ENCODE measurements at places on chromosomes 2 and 18.

DNA sequence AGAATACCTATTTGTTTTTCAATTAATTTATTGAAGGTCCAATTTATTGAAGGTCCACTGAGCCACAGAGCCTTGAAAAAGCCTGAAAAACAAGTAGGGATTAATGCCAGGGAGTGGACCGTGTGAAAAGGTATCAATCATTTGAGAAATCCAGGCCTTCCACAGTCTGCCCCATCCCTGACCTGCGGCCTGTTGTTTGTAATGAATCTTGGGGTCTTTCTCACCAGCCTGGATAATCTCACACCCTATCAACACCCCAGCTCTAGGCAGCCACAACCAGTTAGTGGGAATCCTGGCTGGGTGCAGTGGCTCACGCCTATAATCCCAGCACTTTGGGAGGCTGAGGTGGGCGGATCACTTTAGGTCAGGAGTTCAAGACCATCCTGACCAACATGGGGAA, 47.8 kb downstream of the TNFRSF11A start:
- DNase-seq: no peak

GRCh38 chr18:79940126-79940813, 11.2 kb downstream of the SLC66A2 start:
- DNase-seq: no peak

DNA sequence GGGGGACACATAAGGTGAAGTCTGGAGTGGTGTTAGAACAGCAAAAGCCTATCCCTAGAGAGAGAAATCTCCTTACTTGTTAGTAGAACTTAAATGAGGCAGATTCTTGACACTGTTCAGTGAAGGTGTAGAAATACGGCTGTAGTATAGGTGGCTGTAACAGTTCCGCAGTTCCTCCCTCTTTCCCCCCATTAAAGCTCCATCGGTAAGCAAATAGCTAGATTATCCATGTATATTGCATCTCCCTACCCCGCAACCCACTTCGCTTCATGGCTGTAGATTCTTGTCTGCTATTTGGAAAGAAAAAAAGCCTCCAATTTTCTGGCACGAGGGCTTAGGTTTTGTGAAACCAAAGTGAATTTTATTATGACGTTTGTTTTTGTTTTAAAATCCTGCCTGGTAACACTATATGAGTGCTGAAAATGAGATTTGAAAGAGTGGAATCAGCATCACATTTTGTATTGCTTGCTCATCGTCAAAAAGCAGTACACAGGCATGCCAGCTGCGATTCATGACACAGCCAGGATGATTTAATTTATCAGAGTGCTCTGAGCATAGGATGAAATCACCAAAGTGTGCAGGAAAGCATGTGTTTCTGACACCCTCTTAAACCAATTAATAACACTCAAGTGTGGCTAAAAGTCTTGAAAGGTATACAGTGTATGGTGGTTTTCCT, 1.4 kb downstream of the FAM171B start:
- no peak for DNase-seq

- DNase-seq: no peak
Measured at GRCh38 chr18:60259052-60259681, 113.4 kb downstream of the MC4R start.

DNA sequence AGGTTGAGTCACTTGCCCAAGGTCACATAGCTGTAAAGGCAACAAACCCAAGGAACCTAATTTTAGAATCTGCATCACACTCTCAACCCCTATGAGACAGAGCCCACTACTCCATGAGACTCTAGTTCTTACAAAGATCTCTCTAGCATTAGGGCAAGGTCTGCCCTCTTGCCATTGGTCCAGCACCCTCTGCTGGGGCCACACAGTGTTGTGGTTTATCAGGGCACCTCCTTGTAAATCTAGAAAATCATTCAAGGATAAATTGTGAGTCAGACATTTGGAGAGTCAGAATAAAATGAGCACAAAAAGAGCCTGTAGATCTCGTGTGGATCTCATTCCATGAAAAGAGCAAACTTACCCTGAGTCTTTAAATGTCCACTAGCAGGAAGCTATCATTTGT, 91.2 kb downstream of the SLC8A1 start:
- DNase-seq: no peak

- DNase-seq: no peak
Measured at GRCh38 chr18:74513883-74514205, 17.7 kb downstream of the CNDP2 start.

DNA sequence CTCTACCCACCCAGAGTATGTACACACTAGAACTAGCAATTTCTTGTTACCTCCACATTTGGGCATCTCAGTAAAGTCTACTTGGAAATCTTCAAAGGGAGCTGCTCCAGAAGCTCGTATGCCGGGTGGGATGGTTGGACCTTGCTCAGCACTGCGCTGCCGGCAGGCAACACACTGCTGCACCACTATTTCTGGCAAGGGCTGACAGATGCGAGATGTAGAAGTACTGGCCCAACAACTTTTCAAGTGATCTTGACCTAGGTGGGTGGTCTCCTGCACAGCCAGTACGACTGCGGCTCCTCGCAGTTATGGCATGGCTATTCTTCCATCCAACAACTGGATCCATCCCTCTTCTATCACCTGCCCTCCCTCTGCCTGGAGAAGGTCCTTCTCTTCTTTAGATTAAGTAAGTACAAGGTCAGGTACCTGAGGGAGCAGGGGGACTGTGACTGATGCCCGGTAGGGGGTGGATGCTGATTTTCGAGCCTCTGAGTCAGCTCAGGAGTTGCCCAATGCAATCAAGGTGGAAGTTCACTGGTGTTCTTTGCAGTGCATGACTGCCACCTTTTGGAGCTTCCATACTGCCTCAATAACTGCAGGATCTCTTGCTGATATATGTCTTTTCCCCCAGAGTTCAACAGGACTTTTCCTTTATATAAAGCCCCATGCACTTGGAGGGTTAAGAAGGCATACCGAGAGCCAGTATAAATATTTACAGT, 100.4 kb upstream of the SLC1A4 start:
- no peak for DNase-seq

Data from T-helper 22 cell (primary cell).